GM12892 (cell line): ENCODE measurements at places on chromosomes 16 and 17.

- no peak for DNase-seq
These were observed 150.6 kb downstream of the MAF start for GRCh38 chr16:79449900-79450299.

DNA sequence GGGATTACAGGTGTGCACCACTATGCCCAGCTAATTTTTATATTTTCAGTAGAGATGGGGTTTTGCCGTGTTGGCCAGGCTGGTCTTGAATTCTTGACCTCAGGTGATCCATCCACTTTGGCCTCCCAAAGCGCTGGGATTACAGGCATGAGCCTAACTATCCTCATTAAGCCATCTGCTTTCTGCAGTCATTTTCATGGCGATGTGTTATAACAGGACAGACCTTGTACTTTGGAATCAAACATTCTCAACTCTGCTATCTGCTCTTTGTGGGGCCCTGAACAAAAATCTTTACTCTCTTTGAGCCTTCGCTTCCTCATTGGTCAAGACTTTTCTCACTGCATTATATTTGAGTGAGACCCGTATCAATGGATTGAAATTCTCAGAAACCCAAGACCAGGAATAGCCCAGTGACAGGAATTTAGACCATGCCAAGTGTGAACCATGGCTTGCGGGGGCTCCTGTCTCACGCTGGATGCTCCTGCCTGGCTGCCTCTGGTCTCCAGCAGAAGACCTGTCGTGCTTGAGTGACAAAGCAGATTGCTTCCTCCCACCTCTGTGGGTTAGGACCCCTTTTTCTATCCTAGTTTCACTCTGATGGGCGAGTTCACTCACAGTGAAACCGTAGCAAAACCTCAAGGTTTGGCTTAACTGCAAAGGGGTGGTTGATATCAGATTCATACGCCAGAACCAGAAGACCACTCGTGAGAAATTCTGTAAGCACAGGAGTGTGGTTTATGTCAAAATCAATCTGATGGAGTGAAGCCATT, 519.1 kb downstream of the MAF start:
- DNase-seq: no peak

GRCh38 chr17:18143044-18143936, 34.7 kb downstream of the MYO15A start:
- DNase-seq: no peak

GRCh38 chr16:4415538-4416199, 727 bp downstream of the CORO7 start:
- DNase-seq: peak; percentile 41

- no peak for DNase-seq
These were observed 17.3 kb upstream of the CLEC18B start for GRCh38 chr16:74438492-74438979.

DNA sequence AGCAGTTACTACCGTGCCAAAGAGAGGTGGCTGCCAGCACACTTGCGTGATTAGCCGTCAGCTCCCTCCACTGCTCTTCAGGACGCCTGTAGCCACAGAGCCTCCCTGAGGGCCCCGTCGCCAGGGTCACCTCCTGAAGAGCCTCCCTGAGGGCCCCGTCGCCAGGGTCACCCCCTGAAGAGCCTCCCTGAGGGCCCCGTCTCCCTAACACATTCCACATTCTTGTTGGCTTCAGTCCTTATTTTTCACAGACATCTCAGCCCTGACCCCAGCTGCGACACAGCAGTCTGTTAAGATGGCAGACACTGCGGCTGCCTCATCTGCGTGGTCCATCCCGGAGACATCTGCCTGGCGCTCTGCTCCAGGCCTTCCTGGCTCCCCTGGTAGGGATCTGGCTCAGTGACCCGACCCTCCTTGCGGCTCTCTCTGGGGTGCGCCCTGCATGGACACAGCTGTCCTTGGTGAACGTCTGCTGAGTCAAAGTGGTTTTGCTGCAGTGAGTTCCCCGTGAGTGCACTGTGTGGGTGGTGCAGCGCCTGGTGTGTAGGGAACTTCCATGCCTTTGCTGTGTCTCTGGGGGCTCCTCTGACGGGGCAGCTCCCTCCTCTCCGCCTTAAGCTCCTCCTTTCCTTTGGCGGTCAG, 11.4 kb downstream of the ACSF3 start:
- DNase-seq: peak; percentile 65

- DNase-seq: no peak
These were observed 63.2 kb upstream of the MARCHF10 start for GRCh38 chr17:62871291-62871690.

- DNase-seq: no peak
These were observed 26.0 kb upstream of the CDH15 start for GRCh38 chr16:89145406-89146161.

GRCh38 chr17:8300226-8300625, 5.0 kb upstream of the SLC25A35 start:
- DNase-seq: no peak

GRCh38 chr17:8140065-8141029, 11.9 kb downstream of the PER1 start:
- no peak for DNase-seq

GRCh38 chr17:55622547-55622946, 100.1 kb downstream of the TMEM100 start:
- no peak for DNase-seq

DNA sequence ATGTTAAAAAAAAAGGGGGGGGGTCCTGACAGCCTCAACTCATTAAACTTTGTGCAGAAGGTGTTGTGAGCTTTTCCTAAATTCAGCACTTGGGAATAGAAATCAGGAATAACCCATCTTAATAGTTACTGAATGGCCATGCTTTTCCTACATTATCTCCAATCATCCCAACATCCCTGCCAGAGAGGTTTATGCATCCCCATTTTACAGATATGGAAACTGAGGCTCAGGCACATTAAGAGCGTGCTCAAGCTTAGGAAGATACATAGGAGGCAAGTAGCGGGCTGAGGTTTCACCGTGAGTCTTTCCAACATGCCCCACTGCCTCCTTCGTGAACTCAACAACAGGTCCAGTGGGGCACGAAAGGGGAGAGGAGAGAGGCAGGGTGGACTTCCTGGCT, 78.4 kb downstream of the C17orf67 start:
- DNase-seq: no peak

- no peak for DNase-seq
These were observed 89.2 kb upstream of the BRD7 start for GRCh38 chr16:50457979-50458491.

- no peak for DNase-seq
These were observed 35.4 kb upstream of the ADORA2B start for GRCh38 chr17:15909481-15909991.

GRCh38 chr17:34311291-34311690, 7.9 kb upstream of the CCL8 start:
- no peak for DNase-seq

GRCh38 chr17:5838661-5839300, 231.4 kb upstream of the WSCD1 start:
- no peak for DNase-seq

GRCh38 chr17:4728124-4728523, 3.1 kb upstream of the MED11 start:
- no peak for DNase-seq

DNA sequence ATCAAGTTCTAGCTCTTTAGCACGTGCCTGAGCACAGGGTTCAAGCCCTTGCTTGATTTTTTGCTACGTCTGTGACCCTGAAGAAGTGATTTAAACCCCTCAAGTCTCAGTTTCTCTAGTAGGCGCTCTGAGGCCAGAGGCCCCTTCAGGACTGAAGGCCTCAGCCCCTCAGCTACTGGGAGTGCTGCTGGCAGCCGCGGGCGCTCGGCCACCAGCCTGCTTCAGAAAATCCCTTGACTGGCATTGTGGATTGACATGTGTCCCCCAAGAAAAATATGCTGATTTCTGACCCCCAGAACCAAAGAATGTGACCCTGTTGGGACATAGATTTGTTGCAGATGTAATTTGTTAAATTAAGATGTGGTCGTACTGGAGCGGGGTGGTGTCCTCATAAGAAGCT, 20.2 kb upstream of the WFDC1 start:
- DNase-seq: no peak

DNA sequence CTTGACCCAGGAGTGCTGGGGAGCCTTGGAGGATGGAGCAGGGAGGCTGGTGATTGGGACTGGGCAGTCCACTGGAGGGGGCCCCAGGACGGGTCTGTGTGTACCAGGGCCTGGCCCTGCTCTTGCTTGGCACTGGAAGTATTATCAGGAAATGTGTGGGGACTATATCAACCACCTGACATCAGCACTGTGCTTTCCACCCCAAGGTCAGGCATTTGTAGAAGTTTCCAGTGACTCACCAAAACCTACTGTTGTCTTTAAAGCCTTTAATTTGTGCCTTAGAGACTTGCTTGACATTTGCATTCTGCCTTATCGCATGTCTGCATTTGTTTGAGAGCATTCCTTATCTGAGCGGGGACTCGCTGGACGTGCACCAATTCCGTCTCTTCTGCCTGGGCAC, 323.1 kb downstream of the FOXL1 start:
- no peak for DNase-seq

- no peak for DNase-seq
These were observed 99.3 kb downstream of the METRNL start for GRCh38 chr17:83178533-83179304.

GRCh38 chr17:19619705-19620325, 28.7 kb upstream of the ALDH3A2 start:
- no peak for DNase-seq

DNA sequence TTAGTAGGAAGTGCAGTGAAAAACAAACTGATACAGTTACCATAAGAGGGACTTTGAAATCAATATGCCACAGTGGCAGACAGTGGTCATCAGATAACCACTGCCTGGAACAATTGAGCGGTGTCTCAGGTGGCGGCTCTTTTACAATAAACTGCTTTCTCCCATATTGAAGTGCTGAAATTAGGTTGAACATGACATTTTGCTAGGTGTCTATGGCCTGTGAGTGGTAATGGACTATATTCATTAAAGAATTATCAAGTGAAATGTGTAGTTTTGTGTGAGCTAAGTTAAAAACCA, 214.7 kb downstream of the RPTOR start:
- DNase-seq: no peak

GRCh38 chr16:27202923-27203506, 311 bp upstream of the KDM8 start:
- DNase-seq: no peak

- DNase-seq: no peak
These were observed 10.9 kb upstream of the LYRM9 start for GRCh38 chr17:27904114-27904513.

GRCh38 chr16:86709902-86710601, 131.7 kb downstream of the FOXL1 start:
- DNase-seq: no peak

GRCh38 chr17:11485336-11486100, 112.8 kb upstream of the DNAH9 start:
- DNase-seq: no peak

GRCh38 chr17:81332914-81333528, 37.9 kb upstream of the SLC38A10 start:
- DNase-seq: no peak

- DNase-seq: no peak
These were observed 202.4 kb downstream of the SEC14L1 start for GRCh38 chr17:77343031-77343800.

DNA sequence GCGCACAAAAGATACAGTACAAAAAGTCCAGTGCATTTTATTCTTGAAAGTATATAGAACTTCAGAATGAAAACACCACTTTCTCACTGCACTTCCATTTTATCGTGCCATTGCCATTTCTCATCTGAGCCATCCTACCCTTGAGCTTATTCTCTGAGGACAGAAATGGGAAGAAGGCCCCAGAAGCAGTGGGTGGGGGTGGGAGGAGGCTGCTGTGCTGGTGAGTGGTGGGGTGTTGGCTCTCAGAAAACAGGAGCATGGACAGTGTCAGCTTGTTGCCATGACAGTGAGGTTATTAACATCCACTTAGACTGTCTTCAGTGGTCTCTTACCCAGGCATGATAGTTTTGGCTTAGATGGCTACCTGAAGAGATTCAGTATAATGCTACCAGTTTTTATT, 4.5 kb downstream of the ATMIN start:
- no peak for DNase-seq

GRCh38 chr17:75087558-75088453, at the start of gene SLC16A5:
Gene SLC16A5 (plus strand): TSS chr17:75087954. CDS start chr17:75093637, 5,683 bp downstream.
- peak; percentile 70 for DNase-seq

DNA sequence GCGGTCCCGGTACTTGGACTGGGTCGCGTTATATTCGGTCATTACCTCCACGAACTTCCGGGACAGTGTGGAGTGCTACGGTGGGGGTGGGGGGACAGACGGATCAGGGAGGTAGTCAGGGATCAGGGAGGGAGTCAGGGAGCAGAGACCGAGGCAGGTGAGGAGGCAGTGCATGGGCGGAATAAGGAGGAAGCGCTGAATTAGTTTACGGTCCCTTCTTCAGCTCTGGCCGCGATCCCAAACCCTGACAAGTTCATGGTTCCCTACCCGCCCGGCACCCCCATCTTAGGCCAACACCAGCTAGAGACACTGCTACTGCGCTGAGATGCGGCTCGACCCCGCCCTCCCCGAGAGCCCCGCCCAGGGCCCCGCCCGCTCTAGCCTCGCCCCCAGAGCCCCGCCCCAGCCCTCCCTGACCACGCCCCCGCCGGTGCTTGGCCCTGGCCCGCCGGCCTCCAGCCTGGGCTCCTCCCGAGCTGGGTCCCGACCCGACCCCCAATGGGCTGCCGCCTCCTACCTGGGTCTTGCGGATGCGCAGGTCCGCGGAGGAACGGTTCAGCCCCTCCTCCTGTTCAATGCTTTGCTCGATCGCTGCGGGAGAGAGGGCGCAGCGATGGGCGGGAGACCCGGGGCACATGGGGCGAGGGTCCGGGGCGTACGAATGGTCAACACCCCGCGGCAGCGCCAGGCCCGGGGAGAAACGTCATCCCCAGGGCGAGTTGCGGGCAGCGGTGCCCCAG, 12.1 kb downstream of the HSD3B7 start:
- DNase-seq: peak; percentile 98

DNA sequence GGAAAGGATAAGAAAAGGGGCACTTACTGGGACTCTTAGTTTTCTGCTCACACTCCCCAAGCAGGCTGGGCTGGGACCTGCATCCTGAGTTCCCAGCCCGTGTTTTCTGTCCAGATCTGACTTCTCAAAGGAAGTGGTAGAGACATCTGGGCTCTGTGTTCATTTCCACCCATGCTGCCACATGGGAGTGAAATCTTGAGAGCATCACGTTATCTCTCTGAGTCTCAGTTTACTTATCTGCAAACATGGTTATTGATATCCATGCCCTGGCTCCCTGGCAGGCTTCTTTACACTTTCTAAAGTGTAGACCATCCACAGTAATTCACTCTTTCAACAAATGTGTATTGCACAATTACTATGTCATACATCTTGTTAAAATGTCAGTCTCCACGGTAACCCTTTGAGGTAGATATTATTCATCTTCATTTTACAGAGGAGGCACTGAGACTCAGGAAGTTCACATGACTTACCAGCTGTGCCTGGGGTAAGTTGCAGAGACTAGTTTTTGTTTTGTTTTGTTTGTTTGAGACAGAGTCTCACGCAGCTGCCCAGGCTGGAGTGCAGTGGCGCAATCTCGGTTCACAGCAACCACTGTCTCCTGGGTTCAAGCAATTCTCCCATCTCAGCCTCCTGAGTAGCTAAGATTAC, 3.4 kb downstream of the ZNF688 start:
- DNase-seq: peak; percentile 37

- DNase-seq: no peak
These were observed 49.2 kb downstream of the TNRC6A start for GRCh38 chr16:24778671-24779070.

- DNase-seq: no peak
These were observed 235.2 kb upstream of the TNRC6C start for GRCh38 chr17:77723071-77723908.
